Naive B cell (primary cell): ENCODE measurements at places on chromosomes 3 and 15. TPM values are rescaled to one million over a fixed set of nuclear protein-coding genes. Genes with fewer than 3 reads are reported as not detected.

Gene GHSR
- polyA plus RNA-seq, result not detected

Gene RTP3
- polyA plus RNA-seq, result not detected

Gene POU1F1
- not detected for polyA plus RNA-seq

Gene HHLA2
- not detected for polyA plus RNA-seq

Gene CYFIP1
- not detected for polyA plus RNA-seq

Gene PROK2
- not detected for polyA plus RNA-seq

Gene SH3GL3
- polyA plus RNA-seq, result not detected

Gene CNTN4
- polyA plus RNA-seq, result not detected

Gene CHRNA5
- polyA plus RNA-seq, result not detected

Gene PYGO1
- polyA plus RNA-seq, result not detected

Gene OR5H15
- not detected for polyA plus RNA-seq

Gene DGKG
- polyA plus RNA-seq, result 0.44 TPM

Gene FANCD2OS
- not detected for polyA plus RNA-seq

Gene ZNF502
- polyA plus RNA-seq, result 6.0 TPM

Gene AGTR1
- not detected for polyA plus RNA-seq

Gene BCL2A1
- polyA plus RNA-seq, result 30.9 TPM

Gene GBE1
- 20.9 TPM for polyA plus RNA-seq

Gene HCLS1
- polyA plus RNA-seq, result 481 TPM

Gene MAP4
- 24.2 TPM for polyA plus RNA-seq
